Activated CD4-positive, CD25-positive, alpha-beta regulatory T cell treated with anti-CD3 and anti-CD28 coated beads, Interleukin-2, amount 50 U/mL, for 72 hours (primary cell): ENCODE measurements at places on chromosomes 12 and 14.
A peak's percentile ranks its signal among the peaks of the same experiment; 100 is the strongest.

GRCh38 chr12:67520606-67521005 is 127.9 kb upstream of the DYRK2 start:
- no peak for DNase-seq

- no peak for DNase-seq
These were observed 247.0 kb downstream of the PHLDA1 start for GRCh38 chr12:75784591-75784990.

- DNase-seq, result peak; percentile 56
These were observed 2.0 kb upstream of the CCDC197 start for GRCh38 chr14:93994919-93995682.

- DNase-seq, result no peak
These were observed 84.6 kb downstream of the ESR2 start for GRCh38 chr14:64209444-64210131.

DNA sequence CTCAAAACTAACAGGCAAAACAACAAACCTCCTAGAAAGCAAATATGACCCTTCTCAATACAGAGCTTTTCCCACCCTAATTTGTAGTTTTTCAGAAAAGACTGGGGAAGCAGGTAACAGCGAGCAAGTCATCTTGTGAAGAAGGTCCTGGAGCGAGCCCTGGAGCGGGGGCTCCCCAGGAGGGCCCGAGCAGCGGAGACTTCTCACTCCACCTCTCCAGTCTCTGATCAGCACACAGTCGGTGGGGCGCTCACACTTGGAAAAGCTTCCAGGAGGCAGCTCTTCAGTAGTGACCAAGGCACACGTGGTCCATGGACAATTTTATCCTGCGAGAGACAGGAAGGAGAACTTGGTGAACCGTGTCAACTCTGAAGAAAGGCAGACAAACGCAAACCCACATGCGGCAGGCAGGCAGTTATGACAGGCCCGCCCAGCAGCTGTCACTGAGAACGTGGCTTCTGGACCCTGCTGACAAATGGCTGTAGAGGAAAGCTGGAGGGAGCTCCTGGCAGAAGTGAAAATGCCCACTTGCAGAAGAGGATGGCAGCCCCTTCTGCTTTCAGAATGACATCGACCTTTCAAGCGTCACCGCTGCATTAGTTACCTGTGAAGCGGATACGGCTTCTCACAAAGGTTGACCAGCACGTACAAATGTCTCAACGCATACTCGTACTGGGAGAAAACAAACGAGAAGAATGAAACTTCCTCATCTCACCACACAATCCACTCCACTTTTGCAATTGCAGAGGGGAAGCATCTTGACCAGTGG is 44.2 kb downstream of the LGMN start:
- no peak for DNase-seq

- no peak for DNase-seq
These were observed 270.4 kb downstream of the NEDD1 start for GRCh38 chr12:97177481-97177880.

GRCh38 chr12:54740882-54741281 is 92.7 kb upstream of the DCD start:
- no peak for DNase-seq

DNA sequence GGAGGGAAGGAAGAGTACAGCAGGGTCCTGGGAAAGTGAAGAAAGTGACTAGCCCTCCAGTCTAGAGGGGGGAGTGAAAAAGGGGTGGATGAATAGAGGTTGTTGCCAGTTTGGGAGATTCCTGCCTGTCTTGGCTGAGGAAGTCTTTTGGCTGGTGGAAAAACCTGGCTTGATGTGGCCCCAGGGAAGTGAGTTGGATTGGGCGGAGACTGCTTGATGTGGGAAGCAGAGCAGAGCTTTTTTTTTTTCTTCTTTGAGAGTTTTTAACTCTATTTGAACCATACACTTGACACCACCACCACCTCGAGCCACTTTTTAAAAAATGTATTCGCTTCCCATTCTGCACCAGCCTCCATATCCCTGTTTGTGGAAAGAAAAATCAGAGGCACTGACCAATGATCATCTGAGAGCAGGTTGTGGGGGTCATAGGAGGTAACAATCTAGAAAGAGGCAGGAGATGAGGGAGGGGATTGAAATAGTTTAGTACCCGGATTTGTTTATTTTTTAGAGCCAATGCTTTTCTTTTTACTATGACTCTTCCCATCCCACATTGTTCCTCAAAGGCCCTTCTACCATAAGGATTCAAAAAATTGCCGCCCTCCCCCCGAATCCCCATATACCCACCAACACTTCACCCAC is 690 bp upstream of the DTX3 start:
- no peak for DNase-seq

GRCh38 chr12:4274396-4275015 is 944 bp downstream of the CCND2 start:
- no peak for DNase-seq

- DNase-seq, result no peak
These were observed 38.8 kb downstream of the PLEKHG3 start for GRCh38 chr14:64743061-64743460.

DNA sequence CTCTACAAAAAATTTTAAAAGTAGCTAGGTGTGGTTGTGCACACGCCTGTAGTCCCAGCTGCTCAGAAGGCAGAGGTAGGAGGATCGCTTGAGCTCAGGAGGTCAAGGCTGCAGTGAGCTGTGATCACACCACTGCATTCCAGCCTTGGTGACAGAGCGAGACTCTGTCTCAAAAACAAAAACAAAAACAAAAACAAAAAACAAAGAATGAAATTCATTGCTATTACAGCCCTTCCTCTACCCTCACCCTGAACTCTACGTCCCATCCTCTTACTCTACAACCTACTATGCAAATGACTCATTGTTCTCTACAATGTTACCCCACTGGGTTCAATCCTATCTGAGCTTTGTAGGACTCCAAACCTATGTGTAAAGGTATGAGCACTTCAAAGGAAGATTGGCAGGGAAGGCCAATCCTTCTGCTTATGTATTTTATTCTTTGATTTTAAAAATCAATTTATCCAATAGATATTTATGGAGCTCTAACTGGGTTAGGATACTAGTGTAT is 39.3 kb downstream of the NINJ2 start:
- DNase-seq, result no peak

DNA sequence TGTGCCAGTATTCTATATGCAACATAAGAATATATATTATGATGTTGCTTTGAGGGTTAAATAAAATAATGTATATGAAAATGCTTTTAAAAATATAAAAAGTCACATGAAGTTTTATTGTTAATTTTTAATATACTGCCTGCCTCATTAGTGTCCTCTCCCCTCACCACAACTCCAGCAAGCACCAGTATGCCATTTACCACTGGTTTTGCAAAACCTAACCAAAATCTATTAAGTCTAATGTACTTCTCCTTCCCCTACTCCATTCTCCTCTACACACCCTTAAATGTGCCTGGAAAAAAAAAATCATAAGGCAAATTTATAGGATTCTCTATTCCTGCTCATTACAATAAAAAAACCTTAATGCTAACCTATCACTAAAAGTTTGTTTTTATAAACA is 24.0 kb upstream of the GNG2 start:
- no peak for DNase-seq

DNA sequence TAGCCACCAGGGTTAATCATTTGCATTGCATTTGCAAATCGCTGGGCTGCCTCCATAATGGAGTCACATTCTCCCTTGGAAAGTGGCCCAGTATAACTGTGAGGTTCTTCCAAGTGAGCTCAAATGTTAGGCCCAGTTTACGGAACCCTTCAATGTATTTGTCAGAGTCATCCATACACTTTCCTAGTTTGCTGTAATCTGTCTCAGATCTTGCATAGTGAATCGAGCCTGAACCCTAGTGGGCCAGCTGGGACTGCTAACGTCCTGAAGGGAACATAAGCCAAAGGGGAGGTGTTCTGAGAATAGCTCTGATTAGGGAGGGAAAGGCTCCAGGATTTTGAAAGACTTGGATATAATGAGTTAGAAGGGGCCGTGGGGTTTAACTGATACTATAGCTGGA is 406.3 kb downstream of the SLC6A15 start:
- no peak for DNase-seq
